ENCODE measurements at places on chromosomes 7 and 10.

DNA sequence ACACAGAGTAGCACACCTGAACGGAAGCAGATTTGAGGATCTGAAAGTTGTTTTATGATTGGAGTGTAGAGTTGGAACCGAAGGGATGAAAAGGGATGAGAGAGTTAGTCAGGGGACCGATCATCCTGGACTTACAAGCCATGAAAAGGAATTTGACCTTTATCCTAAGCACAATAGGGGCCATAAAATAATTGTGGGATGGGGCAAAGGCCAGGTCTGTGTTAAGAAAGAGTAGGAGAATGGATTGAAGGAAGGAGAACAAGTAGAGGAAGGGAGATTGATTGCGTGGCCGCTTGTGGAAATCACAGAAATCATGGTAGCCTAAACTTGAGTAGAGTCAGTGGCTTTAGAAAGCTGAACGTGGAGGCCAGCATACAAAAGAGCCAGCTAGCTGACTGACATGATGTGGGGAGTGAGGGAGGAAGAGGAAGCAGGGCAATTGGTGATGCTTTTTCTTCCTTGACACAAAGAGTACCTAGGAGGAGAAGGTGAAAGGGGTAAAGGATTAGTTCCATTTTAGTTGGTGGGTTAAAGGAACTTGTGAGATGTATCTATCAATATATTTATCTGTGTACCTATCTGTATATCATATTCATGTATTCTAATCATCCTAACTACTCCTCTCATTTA is 67.1 kb upstream of the RPA3 start:
- no peak for DNase-seq

GRCh38 chr7:33504266-33504665 is 374.9 kb downstream of the BBS9 start:
- no peak for DNase-seq

GRCh38 chr10:62960416-62960815 is 144.2 kb upstream of the EGR2 start:
- DNase-seq: no peak

DNA sequence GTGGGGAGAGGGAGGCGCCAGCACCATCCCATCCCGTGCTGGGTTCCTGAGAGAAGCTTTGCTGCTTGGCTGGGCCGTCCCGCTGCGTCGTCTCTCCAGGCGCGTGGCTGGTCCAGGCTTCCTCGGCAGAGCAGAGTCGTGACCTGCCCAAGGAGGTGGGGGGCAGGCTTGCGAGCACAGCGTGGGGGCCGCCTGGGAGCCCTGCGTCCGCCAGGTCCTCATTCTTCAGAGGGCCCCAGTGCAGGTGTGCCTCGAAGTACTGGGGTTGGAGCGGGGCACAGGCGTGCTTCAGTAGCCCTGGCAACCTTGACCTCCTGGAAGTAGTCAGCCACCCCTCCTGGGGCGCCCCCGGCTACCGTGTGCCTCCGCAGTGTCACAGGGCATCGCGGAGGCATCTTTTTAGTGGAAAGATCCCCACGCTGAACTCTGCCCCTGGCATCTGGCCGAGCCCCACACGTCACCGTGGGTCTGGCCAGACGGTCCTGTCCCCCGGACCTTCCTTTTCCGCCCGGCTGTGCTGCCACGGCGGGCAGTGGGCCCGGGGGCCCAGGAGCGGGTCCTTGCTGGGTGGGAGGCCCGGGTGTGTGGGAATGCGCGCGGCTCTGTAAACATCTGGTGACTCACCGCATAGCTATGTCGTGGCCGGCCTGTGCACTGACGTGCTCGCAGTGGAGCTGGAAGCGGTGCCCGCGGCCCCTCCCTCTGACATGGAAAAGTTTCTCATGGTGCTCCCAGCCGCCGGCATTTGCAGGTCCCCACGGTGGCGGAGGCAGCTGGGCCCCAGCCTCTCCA is 6.4 kb downstream of the MAFK start:
- DNase-seq: no peak

GRCh38 chr7:116572036-116572435 is 47.2 kb downstream of the CAV1 start:
- no peak for DNase-seq

All from activated CD4-positive, alpha-beta T cell treated with anti-CD3 and anti-CD28 coated beads for 24 hours (primary cell).